ENCODE measurements at places on chromosomes 3 and 15. TPM values are rescaled to one million over a fixed set of nuclear protein-coding genes. Genes with fewer than 3 reads are reported as not detected.

Gene ATP2C1
- total RNA-seq = 67.6 TPM

Gene CASR
- not detected for total RNA-seq

Gene IL17RE
- total RNA-seq = under 0.01 TPM

Gene CDCP1
- under 0.01 TPM for total RNA-seq

Gene PRSS50
- total RNA-seq = not detected

Gene MEX3B
- total RNA-seq = 7.0 TPM

Gene SLC22A13
- total RNA-seq = under 0.01 TPM

Gene CYP8B1
- not detected for total RNA-seq

Gene MIX23
- total RNA-seq = 22.2 TPM

Gene THSD4
- total RNA-seq = 20.2 TPM

Gene PLA2G4D
- not detected for total RNA-seq

Gene P2RY14
- total RNA-seq = not detected

All from lung microvascular endothelial cell (primary cell).